Activated CD4-positive, alpha-beta T cell treated with anti-CD3 and anti-CD28 coated beads, Interleukin-2, Interleukin-6, amounts not matched to agents 100 ng/mL and 50 ng/mL, durations not matched to agents 16 hours and 8 hours (primary cell): ENCODE measurements at places on chromosomes 16 and 17.

DNA sequence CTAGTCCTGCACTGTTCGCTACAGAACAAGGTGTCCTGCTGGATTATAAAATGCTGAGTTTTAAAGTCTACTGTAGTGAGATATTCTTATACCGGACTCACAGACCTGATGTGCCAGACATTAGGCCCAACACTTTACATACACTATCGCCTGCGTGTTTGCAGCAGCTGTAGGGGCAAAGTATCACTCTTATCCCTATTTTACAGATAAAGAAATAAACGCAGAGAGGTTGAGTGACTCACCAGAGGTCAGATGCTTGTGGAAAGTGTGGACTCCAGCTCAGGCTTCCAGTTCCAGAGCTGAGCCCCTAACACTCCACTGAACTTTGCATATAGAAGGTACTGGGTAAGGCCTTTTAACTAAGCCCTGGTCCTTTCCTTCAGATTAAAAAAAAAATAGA lies 47.4 kb downstream of the PLXDC1 start:
- no peak for DNase-seq

- peak; percentile 61 for DNase-seq
Observed at GRCh38 chr16:4664538-4665418, 28.6 kb upstream of the NUDT16L1 start.

DNA sequence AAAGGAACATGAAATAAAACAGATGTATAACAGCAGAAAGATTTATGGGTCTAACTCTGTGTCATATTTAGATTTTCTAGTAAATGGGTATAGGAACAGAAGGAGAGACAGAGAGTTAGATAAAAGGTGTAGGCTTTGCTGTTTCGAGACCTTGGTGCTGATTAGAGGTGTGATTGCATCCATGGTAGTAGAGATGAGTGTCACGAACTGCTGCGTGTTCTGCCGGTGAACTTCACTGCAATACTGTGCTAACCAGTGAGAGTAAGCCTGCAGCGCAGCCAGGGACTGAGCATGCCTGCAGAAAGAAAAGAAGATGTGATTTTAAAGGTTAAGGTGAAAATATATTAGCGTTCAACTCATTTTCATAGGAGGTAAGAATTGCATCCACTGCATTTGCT lies 53.7 kb upstream of the GSG1L start:
- DNase-seq, result no peak

GRCh38 chr16:12157517-12158093 lies 181.1 kb downstream of the SNX29 start:
- no peak for DNase-seq

GRCh38 chr16:77408607-77409006 lies 26.2 kb downstream of the ADAMTS18 start:
- peak; percentile 57 for DNase-seq

DNA sequence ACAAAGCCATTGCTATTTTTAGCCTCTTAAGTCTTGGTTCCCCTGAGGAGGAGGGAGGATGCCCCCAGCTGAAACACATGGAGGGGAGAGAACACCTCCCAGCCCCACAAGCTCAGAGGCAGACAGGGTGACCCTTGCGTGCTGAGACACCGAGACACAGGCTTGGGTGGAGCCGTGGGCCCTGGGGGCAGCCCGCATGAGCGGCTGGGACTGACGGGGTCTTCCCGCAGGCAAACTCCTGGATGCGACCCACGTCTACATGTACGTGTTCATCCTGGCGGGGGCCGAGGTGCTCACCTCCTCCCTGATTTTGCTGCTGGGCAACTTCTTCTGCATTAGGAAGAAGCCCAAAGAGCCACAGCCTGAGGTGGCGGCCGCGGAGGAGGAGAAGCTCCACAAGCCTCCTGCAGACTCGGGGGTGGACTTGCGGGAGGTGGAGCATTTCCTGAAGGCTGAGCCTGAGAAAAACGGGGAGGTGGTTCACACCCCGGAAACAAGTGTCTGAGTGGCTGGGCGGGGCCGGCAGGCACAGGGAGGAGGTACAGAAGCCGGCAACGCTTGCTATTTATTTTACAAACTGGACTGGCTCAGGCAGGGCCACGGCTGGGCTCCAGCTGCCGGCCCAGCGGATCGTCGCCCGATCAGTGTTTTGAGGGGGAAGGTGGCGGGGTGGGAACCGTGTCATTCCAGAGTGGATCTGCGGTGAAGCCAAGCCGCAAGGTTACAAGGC lies 9.8 kb downstream of the SLC16A3 start:
- peak; percentile 85 for DNase-seq

GRCh38 chr17:12085076-12085949 lies 64.6 kb downstream of the MAP2K4 start:
- DNase-seq, result no peak

- DNase-seq, result peak; percentile 46
Observed at GRCh38 chr16:85570735-85571562, 42.2 kb upstream of the GSE1 start.

- no peak for DNase-seq
Observed at GRCh38 chr16:82638095-82638798, 11.5 kb downstream of the CDH13 start.

DNA sequence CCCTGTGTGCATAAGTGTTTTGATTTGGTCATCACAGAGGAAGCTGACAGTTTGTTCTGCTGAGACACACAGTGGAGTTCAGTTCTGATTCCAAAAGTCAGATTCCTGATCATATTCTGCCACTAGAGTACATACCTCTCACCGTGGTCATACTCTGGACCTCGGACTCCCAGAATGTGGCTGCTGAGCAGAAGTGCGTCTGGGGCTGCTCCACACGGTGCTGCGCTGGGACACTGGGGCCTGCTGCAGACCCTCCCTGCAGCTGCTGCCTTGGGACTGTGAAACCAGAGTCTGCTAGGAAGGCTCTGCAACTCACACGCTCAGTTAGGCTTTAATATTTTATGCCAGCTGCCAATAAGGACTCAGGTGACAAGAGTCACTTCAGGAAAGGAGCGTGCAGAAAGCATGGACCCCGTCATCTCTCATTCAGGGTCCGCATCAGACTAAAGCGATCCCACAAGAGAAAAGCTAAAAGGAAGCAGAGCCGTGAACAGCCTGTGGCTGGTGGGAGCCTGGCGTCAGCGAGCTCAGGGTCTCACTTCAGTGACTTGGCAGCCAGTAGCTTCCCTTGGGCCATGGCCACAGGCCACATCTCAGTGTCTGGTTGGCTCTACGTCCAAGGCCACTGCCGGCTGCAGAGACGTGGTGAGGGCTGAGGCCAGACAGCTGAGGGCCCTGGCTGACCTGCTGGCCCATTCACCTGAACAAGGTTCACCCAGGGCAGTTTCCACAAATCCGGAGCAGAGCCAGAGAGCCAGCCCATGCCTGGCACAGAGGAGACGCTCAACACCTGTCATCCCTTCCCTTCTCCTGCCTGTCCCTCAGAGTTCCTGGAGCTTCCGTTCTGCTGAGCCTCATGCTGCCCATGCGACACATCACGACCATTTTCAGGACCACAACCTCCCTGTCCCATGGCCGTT lies 24.7 kb upstream of the KIFC3 start:
- no peak for DNase-seq

GRCh38 chr16:1119766-1120576 lies 23.9 kb upstream of the C1QTNF8 start:
- no peak for DNase-seq

- DNase-seq, result no peak
Observed at GRCh38 chr17:1766382-1767135, 4.7 kb downstream of the SERPINF1 start.

DNA sequence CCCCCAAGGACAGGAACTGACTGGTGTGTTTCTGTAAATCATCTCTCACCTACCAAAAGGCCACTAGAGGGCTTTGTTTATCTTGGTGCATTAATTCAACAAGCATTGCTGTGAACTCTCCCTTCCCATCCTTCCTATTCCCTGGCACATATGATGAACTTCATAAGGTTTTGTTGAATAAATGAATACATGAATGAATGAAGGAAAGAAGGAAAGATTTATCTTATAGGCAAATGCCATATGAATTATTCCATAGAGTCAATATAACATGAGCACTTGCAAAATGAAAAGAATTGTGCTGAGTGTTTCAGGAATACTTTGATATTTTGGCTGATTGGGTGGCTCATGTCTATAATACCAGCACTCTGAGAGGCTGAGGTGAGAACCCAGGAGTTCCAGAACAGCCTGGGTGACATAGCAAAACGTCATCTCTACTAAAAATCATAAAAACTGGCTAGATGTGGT lies 4.3 kb downstream of the SPDYE4 start:
- peak; percentile 17 for DNase-seq

- DNase-seq, result peak; percentile 84
Observed at GRCh38 chr17:45248132-45248957, 13.5 kb downstream of the SPATA32 start.

- no peak for DNase-seq
Observed at GRCh38 chr17:80244871-80245509, 15.7 kb upstream of the RNF213 start.

DNA sequence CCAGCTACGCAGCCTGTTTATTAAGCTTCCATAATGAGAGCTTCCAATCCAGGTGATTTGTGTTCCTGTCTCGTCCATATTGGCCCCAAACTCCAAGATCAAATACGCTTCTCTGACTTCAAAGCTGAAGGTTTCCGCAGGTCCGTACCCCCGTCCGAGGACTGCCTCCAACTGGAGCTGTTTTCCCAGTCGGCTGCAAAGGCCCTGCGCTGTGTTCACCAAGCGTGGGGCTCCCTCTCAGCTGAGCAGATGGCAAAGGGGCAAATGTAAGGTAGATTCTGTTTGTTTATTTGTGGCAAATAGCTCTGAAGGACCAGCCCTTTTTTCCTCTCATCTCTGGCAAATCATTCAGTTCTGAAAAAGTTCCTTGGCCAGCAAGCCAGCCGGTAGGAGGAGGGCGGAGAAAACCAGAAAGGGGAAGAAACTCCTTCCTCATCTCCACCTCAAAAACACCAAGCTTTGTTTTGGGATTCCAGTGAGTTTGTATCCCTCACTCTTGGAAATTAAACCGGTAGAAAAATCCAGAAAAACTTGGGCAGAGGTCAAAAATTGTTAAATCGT lies 35.2 kb downstream of the NXN start:
- no peak for DNase-seq

- DNase-seq, result peak; percentile 65
Observed at GRCh38 chr17:7435676-7436555, 681 bp downstream of the TMEM102 start.

- no peak for DNase-seq
Observed at GRCh38 chr17:32780721-32781120, 96.2 kb downstream of the MYO1D start.

GRCh38 chr16:12547608-12547922 lies 256.1 kb downstream of the CPPED1 start:
- no peak for DNase-seq

DNA sequence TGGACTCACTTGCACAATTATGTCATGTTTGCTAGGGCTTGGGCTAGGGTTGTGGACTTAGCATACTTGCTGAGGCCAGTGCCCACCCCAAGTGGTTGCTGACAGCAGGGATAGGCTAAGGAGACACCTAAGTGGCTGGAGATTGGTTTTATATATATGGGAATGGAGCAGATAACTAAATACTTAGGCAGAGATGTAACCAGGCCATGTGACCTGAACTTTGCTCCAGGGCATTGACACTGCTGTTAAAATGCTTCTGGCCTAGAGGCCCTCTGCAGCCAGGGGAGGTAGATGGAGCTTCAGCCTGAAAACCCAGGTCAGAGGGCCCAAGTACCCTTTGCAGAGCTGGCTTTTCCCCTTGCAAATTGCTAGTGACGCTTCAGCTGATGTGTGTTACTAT lies 1.4 kb upstream of the ITGB3 start:
- no peak for DNase-seq

GRCh38 chr17:57879437-57880085 lies 29.7 kb upstream of the MRPS23 start:
- DNase-seq, result no peak

DNA sequence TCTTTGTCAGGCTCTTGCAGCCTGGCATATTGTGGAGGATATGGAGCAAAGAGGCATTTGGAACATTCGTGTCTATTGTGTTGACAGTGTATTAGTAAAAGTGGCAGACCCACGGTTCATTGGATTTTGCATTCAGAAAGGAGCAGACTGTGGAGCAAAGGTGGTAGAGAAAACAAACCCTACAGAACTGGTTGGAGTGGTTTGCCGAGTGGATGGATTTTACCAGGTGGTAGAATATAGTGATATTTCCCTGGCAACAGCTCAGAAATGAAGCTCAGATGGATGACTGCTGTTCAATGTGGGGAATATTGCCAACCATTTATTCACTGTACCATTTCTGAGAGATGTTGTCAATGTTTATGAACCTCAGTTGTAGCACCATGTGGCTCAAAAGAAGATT lies 44.5 kb downstream of the EFCAB13 start:
- DNase-seq, result no peak

DNA sequence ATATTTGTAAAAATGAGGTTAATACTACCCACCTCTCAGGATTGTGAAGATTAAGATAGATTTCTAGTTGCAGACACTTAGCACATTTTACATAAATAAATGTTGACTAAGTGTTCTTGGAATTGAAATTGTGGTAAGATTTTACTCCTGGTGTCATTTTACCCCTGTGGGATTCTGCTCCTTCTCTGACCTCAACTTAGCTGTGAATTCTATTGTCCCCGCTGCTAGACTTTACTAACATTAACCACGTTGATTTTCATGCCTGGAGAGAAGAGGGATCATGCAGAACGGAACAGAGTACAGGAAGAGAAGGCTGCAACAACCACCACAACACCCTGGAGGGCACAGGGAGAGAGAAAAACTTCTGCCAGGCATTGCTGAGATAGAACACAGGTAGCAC lies 2.1 kb upstream of the TOM1L1 start:
- DNase-seq, result no peak

- DNase-seq, result no peak
Observed at GRCh38 chr17:42590886-42591285, 13.4 kb upstream of the PSMC3IP start.

GRCh38 chr17:65975878-65976277 lies 216.1 kb downstream of the CEP112 start:
- no peak for DNase-seq

DNA sequence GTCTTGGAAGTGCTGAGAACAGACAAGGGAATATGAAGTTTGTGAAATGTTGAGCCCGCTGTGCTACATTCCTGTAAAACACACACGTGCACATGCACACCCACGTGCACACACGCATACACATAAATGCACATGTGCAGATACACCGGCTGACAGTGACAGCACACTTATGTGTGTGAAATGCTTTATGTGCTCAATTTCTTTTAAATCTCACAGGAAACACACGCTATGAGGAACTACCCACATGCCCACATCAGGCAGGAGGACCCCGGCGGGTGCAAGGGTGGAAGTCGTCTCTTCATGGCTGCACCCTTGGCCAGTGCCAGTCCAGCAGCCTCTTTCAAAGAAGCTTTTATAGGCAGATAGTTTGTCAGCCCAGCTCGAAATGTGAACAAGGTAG lies 561 bp upstream of the WFDC1 start:
- no peak for DNase-seq

DNA sequence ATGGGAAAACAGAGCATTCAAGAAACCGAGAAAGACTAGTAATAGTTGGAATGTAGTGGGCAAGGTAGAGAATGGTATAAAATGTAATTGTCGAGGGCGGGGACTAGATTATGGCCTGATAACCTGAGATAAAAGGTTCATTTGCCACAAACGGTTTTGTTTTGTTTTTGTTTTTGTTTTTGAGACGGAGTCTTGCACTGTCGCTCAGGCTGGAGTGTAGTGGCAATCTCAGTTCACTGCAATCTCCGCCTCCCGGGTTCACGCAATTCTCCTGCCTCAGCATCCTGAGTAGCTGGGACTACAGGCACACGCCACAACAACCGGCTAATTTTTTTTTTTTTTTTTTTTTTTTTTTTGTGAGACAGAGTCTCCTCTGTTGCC lies 1.4 kb downstream of the NEK8 start:
- no peak for DNase-seq
